ENCODE measurements at places on chromosomes 13 and 19. TPM values are rescaled to one million over a fixed set of nuclear protein-coding genes. Genes with fewer than 3 reads are reported as not detected.
A peak's percentile ranks its signal among the peaks of the same experiment; 100 is the strongest.

Gene F7
- polyA plus RNA-seq: 4.3 TPM

Gene TRPM4
- 29.4 TPM for polyA plus RNA-seq

Gene C19orf18
- 3.8 TPM for polyA plus RNA-seq

Gene NAT14
- polyA plus RNA-seq: 36.8 TPM

Gene GPR4
- 5.2 TPM for polyA plus RNA-seq

Gene LILRB5
- polyA plus RNA-seq: 1.6 TPM

Gene PPP1R15A
- 33.8 TPM for polyA plus RNA-seq

Gene PDS5B
- 77.8 TPM for polyA plus RNA-seq

Gene PGLYRP2
- not detected for polyA plus RNA-seq

Gene CD320
- polyA plus RNA-seq: 27.0 TPM

Gene DHDH
- polyA plus RNA-seq: 4.6 TPM

GRCh38 chr13:94656766-94657165 lies 55.1 kb downstream of the GPR180 start:
- no peak for DNase-seq

DNA sequence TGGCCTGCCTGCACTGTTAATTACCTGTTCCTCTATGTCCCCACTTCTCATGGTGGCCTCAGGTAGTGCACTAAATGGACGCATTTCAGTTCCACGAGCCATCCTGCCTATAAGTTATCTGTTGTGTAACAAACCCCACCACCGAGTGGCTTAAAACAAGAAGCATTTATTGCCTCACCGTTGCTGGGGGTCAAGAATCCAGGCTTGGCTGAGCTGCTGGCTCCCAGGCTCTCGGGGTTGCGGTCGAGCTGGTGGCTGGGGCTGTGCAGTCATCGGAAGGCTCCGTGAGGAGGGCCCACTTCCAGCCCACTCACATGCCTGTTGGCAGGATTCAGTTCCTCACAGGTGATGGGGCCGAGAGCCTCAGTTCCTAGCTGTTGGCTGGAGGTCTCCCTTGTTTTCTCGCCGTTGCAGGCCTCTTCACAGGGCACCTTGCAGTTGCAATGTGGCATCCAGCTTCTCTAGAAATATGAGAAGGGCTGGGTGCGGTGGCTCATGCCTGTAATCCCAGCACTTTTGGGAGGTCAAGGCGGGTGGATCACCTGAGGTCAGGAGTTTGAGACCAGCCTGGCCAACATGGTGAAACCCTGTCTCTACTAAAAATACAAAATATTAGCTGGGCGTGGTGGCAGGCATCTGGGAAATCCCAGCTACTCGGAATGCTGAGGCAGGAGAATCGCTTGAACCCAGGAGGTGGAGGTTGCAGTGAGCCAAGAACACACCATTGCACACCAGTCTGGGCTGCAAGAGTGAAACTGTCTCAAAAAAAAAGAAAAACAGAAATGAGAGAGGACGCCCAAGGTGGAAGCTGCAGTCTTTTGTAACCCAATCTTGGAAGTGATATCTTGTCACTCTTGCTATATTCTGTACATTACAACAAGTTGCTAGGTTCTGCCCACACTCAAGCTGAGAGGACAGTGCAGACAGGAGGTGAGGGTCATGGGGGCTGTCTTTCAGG lies 6.5 kb upstream of the PTOV1 start:
- DNase-seq: no peak

GRCh38 chr13:74646091-74646490 lies 511.9 kb upstream of the KLF12 start:
- DNase-seq: no peak

DNA sequence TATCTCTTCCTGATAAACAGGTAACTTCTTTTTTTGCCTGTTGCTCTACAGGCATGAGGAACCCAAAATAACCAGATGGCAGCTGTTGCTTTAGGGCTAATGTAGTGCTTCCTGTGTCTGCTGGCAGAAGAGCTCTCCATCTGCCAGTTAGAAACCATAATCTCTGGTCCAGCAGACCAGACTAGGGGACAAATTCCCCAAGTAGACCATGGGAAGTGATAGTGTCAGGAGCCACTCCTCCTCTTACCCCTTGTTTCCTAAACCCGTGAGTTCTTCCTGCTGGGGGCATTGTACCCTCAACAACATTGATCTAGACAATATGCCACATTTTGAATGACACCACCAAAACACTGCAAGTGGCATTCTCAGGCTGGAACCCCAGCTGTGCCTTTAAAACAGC lies 135.9 kb downstream of the DLEU7 start:
- DNase-seq: no peak

DNA sequence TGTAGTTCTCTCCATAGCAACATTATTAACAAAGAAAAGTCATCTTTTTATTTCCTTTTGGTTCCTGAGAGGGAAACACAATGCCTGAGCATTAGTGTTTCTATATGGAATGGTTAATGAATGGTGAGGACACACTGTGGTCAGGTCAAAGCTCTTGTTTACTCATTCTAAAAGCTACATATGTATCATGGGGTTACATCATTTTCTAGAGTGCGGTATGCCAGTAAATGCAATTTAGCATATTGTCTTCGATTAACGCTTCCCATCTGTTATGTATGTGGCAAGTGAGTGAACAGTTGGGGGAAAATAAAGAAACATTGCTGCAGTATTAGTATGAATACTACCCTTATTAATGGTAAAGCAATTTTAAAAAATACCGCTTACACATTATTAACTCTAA lies 1152.2 kb upstream of the SPRY2 start:
- DNase-seq: no peak

DNA sequence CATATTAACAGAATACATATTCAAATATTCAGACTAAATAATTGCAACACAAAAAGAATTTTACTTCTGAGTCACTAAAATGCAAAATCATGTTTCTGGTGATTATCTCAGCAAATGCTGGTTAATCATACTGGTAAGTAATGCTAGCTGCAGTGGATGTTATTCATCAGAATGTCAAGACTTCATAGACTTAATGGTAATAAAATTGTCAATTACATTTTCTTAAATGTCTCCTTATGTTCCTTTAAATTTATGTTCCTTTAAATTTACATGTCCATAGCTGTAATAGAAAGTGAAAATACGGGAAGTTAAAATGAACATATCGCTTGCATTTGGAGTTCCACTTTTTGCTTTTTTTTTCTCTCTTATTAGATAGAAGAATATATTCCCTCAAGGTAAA lies 853.0 kb downstream of the SLITRK6 start:
- no peak for DNase-seq

DNA sequence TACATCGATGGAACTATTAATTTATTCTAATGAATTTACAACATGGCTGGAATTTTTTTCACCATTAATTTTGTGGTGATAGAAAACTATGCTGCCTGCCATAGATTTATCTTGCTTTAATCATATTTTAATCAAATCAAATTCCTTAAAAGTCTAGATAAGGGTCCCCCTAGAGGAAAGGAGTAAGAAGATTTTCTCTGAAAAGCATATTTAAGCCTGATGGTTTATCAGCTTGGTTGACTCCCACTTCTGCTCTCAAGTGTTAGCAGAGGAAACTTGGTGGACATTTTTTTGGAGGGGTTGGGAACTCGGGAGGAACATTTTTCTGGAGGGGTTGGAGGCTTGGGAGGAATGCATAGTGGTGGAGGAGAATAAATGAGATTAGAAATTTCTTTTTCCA lies 253.3 kb downstream of the KCNRG start:
- no peak for DNase-seq

DNA sequence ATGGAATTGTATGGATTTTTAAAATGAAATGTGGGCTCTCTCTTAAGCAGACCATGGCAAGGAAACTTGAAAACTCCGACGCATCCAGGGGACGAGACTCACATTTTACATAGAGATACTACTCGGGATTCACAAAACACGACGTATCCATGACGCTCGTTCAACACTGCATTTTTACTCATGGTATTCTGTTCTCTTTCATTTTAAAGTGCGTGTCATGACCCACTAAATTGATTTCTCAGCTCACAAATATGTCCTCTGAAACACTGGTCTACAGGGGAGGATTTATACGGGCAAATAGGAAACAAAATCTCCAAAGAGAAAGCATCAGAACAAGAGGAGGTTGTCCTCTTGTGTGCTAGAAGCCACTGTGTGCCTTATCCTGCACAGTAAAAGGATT lies 523.5 kb downstream of the MYO16 start:
- no peak for DNase-seq

GRCh38 chr13:112455476-112456059 lies 79.4 kb downstream of the SPACA7 start:
- DNase-seq: no peak

DNA sequence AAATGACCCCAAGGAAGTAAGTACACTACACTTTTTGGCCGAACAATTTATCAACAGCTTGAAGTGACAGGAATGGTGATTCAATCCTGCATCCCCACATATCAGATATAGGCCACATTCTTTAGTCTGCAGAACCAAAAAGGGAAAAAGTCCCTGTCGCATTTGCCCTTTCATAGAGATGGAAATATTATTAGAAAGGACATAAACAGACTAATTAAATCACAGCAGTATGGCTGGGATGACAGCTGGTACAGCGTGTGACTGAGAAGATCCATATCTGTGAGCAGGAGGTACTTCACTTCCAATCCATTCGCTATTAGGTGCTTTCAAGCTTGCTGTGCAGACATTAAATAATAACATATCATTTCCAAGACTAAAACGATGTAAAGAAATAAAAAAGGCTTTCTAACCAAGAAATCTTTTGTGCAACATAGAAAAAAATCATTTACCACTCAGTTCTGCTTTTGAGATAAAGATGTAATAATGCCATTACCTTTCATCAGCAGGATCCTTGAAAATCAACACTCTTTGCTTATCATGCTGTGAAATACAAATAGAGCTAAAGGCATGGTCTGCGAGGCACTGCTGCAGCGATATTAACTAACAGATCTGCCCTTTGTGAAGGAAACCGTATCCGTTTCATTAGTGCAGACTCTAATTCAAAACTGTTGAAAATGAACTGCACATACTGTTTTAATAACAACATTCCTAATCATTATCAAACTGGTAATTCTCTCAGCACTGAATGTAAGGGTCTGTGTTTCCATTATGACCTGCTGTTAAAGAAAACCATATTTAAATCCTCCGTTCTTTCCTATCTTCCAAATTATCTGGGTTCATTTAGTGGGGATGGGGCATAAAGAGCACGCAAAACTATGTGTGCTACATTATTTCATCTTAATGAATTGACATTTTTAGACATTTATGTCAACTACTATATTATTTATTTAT lies 245.6 kb downstream of the DACH1 start:
- DNase-seq: no peak

- DNase-seq: peak; percentile 26
These were observed 468 bp downstream of the STX10 start for GRCh38 chr19:13149628-13150186.

DNA sequence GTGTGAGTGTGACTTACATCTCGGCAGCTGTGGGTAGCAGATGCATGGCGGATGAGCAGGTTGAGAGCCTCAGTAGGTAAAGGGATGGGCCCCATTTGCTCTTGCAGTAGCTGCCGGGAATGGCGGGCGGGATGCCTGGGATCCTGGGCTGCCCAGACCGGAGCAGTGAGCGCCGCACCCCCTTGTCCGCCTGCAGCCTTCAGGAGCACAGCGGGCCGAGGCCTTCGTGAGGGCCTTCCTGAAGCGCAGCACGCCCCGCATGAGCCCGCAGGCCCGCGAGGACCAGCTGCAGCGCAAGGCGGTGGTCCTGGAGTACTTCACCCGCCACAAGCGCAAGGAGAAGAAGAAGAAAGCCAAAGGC lies 4.1 kb downstream of the POP4 start:
- no peak for DNase-seq

DNA sequence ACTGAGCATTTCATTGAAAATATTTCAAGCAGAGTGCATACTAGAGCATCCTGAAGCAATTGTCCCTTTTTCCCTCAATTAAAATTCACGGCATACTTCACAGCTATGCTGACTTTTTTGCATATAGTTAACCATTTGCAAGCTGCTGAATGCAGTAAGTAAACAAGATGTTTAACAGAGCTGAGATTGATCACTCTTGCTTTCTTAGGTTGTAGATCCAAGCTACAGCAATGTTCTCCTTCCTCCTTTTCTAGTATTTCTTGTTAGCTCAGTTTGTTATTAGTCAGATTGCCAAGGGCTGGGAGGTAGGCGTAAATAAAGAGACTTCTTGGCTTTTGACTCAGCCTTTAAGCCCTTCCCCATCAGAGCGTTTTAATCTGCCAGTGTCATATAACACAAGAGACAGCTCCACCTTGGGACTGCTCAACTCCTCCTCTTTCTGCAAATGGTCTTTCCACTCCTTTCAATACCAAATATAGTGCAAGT lies at the start of gene SLITRK6:
TSS of gene SLITRK6 (minus strand) at position 323 of the 486 bp plus-strand sequence. CDS start 2,911 bp downstream, outside the sequence.
- DNase-seq: peak; percentile 28

DNA sequence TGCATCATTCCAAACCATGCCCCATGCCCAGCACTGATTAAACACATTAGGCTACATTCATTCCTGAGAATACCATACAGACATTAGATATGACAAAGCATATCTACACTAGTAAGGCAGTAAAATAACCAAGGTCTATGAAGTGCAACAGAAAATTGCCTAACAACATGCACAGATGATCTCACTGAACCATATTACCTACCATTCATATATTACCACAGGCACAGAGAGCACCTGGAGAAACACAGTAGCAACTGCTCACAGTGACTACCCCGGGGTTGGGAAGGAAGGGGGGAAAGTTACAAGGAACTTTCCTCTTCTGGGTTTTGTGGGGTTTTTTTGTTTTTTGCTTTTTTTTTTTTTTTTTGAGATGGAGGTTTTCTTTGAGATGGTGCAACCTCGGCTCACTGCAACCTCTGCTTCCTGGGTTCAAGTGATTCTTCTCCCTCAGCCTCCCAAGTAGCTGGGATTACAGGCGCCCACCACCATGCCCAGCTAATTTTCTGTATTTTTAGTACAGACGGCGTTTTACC lies 669.6 kb downstream of the UQCRFS1 start:
- no peak for DNase-seq

DNA sequence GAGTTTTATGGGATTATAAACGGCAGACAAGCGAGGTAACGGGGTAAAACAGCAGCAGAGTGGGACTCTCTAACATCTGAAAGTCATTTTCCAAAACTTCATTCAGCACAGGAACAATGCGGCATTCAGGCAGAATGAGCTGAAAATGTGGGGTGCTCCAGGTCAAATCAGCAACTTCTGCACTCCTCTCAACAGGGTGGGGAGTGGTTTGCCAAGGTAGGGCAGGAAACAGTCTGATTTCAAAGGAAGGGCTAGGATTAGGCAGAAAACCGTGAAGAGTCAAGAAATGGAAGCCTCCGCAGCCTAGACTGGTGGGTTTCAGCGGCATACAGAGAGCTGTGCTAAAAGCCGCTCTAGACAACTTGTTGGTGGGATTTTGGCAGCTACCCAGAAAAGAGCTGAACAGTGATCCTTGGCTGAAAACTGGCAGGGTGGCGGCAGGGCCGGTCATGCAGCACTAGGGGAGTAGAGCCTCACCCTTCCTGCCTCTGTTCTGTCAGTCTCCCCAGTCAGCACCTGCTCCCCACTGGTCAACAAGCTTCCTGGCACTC lies 154.2 kb upstream of the KLF12 start:
- DNase-seq: peak; percentile 52
